Activated CD4-positive, CD25-positive, alpha-beta regulatory T cell treated with anti-CD3 and anti-CD28 coated beads, Interleukin-2, amount 50 U/mL, for 16 hours (primary cell): ENCODE measurements at places on chromosomes 12 and 14.

- DNase-seq = no peak
These were observed 266.8 kb upstream of the SRRM4 start for GRCh38 chr12:118714500-118714899.

DNA sequence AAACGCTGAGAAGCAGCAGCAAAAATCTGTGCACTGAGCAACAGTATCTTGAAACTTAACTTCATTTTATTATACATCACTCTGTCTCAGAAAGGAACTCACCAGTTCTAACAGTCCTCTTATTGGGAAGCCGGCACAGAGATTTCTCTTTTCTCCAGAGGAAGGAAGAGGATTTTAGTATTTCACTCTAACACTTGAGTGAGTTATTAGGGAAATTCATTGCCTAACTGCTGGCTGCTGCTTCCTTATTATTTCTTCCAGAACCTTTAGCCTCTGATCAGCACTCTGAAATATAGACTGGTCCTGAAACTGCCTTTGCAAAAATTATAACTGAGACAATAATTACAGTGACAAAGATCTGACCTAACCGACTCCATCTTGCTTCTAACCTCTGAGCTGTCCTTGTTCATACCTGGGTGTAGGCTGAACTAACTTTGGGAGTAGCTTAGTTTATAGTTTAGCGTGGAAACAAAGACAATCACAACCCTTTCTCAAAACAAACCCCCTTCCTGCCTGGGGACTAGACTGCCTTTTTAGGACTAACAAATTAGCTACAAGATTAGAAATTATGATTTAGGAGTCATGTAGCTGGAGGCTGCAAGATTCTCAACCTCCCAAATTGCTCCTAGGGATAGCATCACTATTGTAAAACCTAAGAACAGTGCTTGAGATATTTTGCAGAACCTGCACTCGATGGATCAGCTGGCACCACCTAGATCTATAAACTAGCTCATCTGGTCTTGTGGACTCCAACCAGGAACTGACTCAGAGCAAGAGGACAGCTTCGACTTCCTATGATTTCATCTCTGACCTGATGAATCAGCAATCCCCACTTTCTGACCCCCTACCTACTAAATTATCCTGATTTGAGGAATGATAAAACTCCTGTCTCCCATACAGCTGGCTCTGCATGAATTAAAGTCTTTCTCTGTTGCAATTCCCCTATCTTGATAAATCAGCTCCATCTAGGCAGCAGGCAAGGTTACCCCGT is 117.5 kb downstream of the DYRK2 start:
- no peak for DNase-seq

DNA sequence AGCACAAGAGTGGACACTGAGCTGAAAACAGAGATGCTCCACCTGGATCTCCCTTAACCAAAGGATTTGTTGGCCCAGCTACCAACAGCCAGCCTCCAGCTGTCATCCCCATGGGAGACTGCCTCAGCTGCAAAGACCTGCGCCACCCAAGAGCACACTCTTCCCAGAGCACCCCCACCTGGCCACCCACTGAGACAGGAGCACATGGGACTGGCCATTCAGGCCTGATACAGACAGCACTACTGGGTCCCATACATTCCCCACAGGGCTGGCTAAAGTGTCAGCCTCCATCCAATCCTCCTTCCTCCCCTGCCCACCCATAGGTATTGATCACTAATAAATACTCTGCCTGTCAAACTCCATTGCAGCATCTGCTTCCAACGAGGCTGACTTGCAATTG is 241.5 kb downstream of the BCL11B start:
- no peak for DNase-seq

DNA sequence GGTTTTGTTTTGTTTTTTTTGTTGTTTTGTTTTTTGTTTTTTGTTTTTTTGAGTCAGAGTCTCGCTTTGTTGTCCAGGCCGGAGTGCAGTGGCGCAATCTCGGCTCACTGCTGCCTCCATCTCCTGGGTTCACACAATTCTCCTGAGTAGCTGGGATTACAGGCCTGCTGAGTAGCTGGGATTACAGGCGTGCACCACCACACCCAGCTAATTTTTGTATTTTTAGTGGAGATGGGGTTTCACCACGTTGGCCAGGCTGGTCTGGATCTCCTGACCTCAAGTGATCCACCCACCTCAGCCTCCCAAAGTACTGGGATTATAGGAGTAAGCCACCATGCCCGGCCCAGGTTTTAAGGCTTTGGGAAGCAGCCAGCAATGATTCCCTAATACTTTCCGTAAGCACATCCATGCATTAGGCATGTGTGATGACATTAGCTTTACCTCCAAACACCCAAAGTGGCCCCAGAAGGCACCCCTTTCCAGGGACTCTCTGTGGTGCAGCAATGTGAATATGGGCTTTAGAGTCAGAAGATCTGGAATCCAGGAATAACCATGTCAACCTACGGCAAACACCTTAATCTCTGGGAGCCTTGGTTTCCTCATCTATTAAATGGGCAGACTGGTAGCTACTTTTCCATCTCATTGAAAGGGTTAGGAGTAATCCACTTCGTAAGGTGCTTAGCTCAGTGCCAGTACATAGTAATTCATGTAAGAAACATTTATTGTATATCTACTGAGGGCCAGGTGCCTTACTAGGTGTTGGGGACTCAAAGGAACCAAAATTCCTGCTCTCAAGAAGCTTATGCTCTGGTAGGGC is 152.9 kb downstream of the ZFP36L1 start:
- no peak for DNase-seq

GRCh38 chr14:71206123-71206522 is 298.9 kb downstream of the PCNX1 start:
- no peak for DNase-seq

DNA sequence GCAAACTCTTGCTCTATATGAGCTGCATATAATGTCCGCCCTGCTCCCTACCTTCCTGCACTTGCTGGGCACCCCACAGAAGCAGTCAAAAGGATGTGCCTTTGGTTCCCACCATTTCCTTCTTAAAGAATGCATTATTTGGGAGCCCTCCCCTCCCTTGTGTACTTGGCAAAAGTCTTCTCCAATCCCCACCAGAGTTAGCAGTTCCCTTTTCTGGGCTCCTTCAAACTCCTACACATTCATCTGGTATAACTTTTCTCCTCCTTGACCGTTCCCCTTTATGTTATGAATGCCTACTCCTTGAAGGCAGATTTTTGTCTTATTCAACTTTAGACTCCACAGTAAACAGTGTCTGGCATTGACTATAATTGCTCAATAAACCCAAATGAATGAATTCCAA is 27.8 kb downstream of the AREL1 start:
- no peak for DNase-seq

DNA sequence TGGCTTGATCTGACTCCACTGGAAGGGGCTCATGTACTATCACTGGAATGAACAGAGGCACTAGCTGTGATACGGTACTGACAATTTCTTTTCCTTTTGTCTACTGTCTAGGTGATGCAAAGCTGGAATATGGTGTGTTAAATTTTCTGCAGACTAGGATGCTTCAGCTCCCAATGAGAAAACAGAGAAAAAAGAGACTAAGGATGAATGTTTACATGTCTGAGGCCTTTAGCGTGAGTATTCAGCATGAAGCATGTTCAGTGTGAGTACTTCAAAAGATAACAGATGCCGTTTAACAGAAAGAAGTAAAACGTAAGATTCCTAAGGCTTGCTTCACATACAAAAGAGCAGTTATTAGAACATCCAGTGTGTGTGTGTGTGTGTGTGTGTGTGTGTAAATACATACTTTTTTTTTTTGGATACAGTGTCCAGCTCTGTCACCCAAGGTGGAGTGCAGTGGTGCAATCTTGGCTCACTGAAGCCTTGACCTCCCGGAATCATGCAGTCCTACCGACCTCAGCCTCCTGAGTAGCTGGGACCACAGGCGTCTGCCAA is 92.3 kb upstream of the FERMT2 start:
- no peak for DNase-seq

GRCh38 chr12:124720681-124721500 is 142.8 kb downstream of the SCARB1 start:
- DNase-seq = no peak

GRCh38 chr12:3604748-3605586 is 114.0 kb downstream of the PRMT8 start:
- DNase-seq = no peak

DNA sequence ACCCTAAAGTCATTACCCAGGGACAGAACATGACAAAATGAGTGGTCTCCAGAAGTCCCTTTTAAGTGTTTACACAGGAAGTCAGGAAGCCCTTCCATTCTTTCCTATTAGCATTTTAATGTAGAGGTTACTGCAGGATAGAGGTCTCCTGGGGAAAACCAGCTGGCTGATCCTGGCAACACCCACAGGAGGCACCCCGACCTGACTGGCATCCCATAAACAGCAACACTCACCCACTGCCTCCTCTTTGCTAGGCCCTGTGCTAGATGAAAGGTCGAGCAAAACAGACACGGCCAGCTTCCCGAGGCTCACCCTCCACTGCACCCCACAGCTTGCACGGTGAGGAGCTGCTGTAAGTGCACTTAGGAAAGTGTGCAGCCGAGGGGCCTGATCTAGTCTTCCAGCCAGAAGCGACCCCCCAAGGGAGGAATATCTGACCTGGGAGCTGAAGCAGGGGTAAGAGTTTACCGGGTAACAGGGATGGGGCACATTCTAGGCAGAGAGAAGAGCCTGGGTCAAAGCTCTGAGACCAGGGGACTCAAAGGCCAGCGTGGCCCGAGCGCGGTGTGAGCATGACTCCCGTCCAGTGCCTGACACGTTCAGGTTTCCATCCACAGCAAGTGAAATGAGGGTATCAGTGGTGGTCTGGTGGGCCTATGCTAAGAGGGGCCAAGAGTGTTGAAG is 9.0 kb downstream of the DAZAP2 start:
- DNase-seq = no peak

DNA sequence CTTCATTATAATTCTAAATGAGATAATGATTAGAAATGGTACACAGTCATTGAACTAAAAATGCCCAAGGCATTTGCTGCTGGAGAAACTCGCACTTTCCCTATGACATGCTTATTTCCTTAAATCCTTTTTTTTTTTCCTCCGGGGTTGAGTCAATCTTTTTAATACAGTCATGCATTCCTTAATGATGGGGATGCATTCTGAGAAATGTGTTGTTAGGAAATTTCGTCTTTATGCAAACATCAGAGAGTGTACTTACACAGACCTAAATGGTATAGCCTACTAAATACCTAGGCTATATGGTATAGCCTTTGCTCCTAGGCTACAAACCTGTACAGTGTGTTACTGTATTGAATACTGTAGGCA is 29.8 kb upstream of the DACT1 start:
- DNase-seq = no peak
